ENCODE measurements at places on chromosomes 1 and 21.

GRCh38 chr1:160862203-160863060 is at the start of gene CD244:
Gene CD244, minus strand, starts transcription at chr1:160862887. Its CDS starts 210 bp downstream, at chr1:160862677.
- DNase-seq, result no peak

DNA sequence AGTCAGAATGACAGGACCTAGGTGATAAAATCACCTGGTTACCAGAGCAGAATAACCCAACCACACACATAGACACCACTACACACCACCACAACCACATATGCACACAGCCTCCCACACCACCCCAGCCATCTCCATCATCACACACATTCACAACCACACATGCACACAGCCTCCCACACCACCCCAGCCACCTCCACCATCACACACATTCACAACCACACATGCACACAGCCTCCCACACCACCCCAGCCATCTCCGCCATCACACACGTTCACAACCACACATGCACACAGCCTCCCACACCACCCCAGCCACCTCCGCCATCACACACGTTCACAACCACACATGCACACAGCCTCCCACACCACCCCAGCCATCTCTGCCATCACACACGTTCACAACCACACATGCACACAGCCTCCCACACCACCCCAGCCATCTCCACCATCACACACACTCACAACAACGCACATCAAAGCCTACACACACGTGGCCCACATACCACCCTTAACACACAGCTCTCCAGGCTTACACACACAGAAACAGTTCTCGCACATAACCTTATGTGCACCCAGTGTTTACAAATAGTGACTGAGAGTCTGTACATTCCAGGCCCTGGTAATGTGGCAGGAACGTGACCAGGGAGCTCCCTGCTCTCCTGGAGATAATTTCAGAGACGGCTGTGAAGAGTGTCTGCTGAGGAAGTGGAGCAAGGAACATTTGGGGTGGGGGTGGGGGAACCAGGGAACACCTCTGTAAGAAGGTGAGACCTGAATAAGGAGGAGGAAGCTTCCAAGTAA is 3.3 kb upstream of the GJB3 start:
- DNase-seq, result no peak

DNA sequence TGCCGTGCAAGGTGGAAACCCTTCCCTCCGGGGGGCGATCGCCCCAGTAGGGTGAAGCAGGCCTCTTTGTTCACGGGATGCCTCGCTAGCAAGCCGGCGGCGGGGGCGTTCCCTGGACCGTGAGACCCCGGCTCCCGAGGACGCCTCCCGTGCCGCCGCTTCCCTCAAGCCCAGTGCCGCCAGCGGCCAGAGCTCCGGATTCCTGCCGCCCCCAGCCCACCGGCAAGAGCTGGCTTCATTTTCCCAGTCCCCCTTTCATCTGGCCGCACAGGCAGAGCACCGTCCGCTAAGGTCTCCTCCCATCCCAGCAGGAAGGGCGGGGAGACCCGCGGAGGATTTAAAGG is 16.3 kb downstream of the IER5 start:
- no peak for DNase-seq

DNA sequence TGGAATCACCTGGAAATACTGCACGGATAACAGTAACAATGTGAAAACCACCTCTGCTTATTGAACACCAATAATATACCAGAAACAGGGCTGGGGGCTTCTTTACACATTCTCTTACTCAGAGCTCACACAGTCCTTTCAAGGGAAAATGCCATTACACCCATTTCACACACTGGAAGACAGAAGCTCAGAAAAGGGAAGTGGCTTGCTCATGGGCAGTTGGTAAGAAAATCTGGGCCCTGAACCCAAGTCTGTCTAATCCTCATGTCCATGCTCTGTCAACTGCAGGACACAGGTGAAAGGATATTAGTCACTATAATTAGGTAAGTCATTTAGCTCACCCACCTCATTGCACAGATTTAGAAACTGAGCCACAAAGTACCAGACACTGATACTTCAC is 18.6 kb downstream of the C8A start:
- no peak for DNase-seq

DNA sequence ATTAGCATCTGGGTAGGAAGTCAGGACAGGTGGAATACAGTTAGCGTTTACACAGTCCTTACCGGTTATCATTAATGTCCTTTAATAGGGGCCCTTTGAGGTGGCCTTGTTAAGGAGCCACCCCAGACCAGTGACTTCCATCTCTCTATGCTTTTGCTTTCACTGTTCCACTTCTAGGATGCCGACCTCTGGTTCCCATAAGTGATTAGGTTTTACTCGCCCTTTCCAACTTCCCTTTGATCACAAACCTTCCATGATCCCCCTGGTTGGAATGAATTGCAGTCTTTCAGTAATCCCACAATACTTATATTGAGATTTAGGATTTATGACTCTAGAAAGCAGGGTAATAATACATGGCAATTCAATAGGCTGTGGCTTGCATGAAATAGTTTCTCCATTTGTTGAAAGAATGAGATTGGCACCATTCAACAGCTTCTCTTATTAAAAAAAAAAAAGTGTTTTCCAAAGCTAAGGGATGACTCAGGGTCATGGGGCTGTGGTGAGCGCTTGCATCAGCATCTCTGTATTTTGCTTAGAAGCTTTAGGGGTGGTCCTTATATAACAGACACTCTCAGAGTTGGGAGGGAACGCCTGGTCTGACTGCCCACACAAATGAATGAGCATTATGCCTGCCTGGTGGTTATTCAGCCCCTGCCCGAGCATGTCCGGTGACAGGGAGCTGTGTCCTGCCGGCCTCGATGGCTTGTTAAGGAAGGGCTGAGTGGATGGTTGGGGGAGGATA is 110.5 kb downstream of the CNIH3 start:
- DNase-seq, result no peak

GRCh38 chr1:201838381-201838780 is 9.4 kb downstream of the IPO9 start:
- no peak for DNase-seq

DNA sequence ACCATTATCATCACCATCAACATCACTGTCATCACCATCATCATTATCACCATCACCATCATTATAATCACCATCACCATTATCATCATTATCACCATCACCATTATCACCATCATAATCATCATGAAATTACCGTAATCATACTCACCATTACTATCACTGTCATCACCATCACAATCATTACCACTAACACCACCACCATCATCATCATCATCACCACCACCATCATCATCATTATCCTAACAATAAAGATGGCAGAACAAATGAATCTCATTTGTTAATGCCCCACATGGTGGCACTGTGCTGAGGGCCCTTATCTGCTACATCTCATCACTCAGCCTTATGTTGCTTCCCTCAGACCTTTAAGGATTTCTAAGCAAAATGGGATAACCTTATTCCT is 9.4 kb upstream of the PLA2G2E start:
- no peak for DNase-seq

GRCh38 chr1:18256282-18257235 is 149.0 kb downstream of the IGSF21 start:
- no peak for DNase-seq

- no peak for DNase-seq
These were observed 24.6 kb downstream of the LAMC2 start for GRCh38 chr1:183210681-183211080.

- DNase-seq, result no peak
These were observed 55.9 kb downstream of the CAMSAP2 start for GRCh38 chr1:200794506-200795065.

GRCh38 chr1:56389813-56390212 is 189.6 kb downstream of the PLPP3 start:
- DNase-seq, result no peak

GRCh38 chr1:58041621-58042020 is 504.9 kb downstream of the OMA1 start:
- no peak for DNase-seq

DNA sequence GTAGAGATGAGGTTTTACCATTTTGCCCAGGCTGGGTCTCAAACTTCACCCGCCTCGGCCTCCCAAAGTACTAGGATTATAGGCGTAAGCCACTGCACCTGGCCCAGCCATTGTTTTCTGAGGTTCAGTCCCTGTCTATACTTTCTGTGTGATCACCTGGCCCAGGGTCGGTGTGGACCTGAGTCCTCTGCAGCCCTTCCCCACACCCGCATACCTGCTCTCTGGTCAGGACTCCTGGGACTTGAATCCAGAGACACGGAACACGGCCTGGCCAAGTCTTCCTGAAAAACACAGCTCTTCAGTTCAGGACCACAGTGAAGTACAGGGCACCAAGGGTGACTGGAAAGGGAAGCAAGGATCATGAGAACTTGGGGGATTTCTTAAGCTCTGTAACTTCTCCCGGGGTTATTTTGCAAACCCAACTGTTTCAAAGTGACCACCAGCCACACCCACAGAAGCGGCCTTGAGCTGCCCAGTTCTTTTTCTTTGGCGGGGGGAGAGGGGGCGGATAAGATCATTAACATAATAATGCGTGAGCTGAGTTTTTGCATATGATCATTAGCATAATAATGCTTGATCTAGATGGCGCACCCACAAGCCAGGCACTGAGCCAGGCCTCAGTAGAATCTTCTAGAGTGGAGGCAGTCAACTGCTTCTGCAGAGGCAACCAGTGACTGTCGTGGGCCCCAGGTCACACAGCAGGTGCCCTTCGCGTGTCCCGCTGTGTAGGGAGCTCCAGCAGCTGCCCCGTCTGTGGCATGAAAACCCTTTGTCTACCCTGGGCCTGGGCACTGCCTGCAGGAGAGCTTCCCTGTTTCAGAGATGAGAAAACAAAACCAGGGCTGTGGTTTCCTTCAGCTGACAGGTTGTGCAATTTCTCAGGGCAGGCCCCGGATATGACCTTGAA is 1.7 kb upstream of the NADK start:
- no peak for DNase-seq

DNA sequence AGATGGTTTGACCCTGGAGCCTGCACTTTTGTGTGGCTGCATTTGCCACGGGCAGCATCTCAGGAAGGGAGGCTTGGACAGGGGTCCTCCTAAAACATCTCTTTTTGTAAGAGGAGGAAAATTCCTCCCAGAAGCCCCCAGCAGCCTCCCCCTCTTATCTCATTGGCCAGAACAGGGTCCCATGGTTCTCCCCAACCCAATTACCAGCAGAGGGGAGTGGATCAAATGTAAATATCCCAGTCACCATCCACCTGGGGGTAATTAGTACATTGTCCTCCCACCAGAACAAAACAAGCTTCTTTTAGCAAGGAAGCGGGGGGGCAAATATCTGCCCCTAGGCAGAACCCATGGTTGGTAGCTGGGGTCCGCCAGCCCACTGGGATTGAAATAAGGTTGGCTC is 44.7 kb upstream of the TENT5B start:
- no peak for DNase-seq

- no peak for DNase-seq
These were observed 370.5 kb upstream of the PBX1 start for GRCh38 chr1:164188497-164188896.

Data from SHP77 treated with DMSO at 0.1 percent for 48 hours (cell line).